ENCODE measurements at places on chromosomes 11 and 22. TPM values are rescaled to one million over a fixed set of nuclear protein-coding genes. Genes with fewer than 3 reads are reported as not detected.

Gene ZNRD2
- total RNA-seq = 12.3 TPM

DNA sequence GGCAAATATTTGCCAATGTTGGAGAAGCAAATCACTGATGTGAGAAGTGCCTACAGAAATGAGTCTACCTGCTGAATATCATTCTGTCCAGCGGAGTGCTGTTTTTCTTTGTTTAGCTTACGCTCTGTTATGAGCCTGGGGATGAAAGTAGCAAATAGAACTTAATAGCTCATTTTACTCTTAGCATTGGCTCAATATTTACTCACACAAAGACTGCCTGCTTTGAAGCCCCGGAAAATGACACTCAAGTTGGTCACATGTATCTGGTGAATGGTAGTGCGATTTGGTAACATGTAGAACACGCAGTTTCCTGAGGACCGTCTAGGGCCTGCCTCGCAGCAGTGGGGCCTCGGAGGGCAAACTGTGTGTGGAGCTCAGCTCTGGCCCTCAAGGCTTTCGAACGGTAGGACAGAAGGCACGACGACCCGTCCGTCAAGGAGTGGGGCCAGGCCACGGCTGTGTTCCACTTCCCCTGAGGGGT, 38.9 kb downstream of the TBC1D22A start:
- no peak for DNase-seq

DNA sequence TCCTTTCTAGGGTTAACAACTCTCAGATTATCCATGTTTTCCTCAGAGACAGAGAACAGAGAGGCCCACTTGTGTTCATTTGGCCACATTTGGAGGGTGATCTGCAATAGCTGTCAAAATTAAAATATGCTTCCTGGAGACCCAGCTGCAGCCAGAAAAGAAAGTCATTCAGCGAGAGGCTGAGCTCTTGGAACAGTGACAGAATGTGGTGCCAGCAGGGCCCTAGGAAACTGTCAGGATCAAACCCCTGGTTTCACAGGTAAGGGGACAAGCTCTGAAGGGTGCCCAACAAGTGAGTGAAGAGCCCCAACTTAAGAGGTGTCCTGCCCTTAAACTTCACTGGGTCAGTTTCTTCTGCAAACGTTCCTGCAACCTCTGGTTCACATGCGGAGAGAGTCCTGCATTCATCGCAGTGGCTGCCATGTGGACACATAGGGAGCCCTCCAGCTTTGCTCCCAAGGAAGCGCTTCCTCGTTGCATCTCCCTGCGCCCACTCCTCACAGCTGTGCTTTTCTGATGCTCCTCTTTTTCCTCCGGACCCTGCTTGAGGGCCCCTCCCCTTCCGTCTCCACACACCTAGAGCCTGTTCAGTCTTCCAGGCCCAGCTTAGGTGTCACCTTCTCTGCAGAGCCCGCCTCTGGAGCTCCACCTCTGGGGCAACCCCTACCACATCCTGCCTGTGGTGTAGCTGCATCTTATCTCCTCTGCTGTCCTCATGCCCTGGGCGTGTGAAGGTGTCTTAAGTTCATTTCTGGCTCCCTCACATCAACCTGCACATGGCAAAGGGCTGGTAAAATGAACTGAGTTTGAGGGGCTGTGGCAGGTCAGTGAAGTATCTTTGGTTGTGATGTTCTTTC, 3.9 kb downstream of the UCP3 start:
- DNase-seq = no peak

Gene SCN4B
- total RNA-seq = 7.3 TPM

DNA sequence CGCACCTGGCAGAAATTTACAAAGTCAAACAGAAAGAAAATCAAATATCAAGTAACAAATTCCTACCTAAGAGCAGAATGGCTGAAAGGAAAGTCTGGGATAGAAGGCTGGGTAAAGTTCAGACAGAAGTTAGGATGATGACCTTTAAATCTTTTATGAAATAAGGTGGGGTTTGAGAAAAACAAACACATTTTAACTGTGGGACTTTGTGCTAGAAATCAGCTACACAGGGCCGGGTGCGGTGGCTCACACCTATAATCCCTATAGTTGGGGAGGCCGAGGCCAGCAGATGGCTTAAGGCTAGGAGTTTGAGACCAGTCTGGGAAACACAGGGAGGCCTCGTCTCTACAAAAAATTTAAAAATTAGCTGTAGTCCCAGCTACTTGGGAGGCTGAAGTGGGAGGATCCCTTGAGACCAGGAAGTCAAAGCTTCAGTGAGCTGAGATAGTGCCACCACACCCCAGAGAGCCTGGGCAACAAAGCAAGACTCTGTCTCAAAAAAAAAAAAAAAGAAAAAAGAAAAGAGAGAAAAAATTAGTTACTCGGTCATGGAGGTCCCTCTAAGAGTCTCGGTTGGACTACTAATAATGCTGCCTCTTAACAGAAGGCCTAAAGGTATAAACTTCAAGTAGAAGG, 119.7 kb upstream of the BID start:
- DNase-seq = no peak

DNA sequence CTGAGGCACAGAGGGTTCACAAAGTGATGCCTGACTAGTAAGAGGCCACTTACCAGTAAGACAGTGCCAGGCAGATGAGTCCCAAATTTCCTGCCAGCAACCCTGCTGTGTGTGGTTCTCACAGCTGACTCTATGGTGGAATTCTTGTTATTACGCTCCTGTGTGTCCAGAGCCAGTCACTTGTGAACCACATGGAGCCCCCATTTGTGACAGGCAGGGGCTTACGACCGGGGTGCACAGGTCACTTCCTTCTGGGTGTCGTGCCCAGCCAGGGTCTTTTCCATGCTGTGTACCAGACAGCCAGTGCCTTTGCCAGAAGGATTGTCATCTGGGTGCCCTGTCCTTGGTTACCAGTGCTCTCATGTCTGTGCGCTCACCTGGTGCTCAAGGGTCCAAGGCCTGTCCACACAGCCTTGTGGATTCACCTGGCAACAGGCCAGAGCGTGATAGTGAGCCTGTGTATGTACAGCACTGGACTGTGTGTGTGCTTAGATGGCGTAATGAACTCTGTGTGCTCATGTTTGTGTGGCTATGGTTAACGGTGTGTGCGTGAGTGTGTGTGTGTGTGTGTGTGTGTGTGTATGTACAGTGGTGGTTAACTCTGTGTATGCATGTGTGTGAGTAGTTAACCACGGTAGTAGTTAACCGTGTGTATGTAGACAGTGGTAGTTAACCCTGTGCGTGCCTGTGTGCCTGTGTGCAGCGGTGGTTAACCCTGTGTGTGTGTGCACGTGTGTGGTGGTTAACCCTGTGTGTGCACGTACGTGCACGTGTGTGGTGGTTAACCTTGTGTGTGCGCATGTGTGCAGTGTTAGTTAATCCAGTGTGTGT, 18.6 kb downstream of the GRAMD4 start:
- no peak for DNase-seq

DNA sequence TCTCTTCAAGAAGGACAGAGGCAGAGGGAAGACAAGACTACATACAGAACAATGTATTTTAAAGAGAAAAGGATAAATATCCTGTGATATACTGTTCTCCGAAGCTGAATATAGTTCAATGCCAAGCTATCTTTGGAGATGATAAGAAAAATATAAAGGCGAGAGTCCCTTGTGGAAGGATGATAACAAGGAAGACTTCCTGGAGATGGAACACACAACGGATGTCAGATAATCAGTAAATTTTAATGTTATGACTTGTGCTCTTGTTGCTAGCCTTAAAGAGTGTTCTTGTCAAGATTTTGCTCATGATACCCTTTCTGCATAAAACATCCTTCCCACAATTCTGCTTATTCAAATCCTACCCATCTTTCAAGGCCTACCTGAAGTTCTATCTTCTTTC, 6.8 kb upstream of the CTR9 start:
- DNase-seq = no peak
